ENCODE measurements at places on chromosomes 4 and X.

- no peak for DNase-seq
These were observed 225.9 kb upstream of the CASK start for GRCh38 chrX:42149281-42149680.

- DNase-seq: no peak
These were observed 16.1 kb upstream of the TASL start for GRCh38 chrX:30593440-30594200.

GRCh38 chr4:147736458-147736857 lies 4.6 kb downstream of the ARHGAP10 start:
- no peak for DNase-seq

DNA sequence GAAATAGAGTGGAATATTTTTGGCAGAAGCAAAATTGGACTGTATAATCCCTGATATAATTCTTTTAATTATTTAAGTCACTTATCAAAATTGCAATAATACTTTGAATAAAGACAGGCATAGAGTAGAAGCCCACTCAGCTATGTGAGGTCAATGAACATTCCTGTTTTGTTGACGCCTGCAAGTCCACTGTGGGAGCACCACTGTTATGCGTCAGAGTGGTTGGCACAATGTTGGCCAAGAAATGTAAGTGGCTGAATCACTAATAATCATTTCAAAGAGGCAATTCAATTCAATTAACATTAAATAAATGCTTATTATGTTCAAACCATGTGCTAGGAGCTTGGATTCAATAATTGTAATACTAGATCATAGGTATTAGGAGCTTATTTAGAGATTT lies 221.0 kb downstream of the SPCS3 start:
- DNase-seq: no peak

- no peak for DNase-seq
These were observed 123.9 kb downstream of the UCHL1 start for GRCh38 chr4:41380511-41381157.

GRCh38 chr4:113469023-113469390 lies 292.5 kb downstream of the CAMK2D start:
- no peak for DNase-seq

GRCh38 chr4:123478859-123479345 lies 82.3 kb downstream of the SPRY1 start:
- DNase-seq: no peak

DNA sequence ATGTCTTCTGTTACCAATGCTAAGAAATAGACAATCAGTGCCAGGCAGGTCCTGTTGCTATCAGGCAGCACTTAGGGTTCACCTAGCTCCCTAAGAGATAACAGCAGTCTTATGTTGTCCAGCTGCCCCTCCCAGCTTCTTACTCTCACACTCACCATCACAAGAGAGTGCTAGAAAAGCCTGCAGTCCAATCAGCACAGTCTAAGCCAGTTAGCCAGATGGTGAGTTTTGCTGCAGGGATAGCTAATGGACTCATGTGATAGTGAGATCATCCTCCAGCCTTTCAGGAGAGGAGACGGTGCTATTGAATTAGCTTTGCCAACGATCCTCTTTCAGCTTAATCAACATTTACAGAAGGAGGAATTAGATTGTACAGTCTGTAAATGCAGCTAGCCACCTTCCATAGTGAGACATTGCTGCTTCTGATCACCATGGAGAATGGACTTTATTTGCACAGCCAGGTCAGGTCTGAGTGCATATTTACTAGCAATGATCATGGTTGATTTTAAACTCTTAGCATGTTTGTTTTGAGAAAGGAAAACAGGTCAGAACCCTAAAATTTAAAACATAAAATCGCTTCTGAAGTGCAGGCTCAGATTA lies 438.3 kb downstream of the CENPC start:
- no peak for DNase-seq

DNA sequence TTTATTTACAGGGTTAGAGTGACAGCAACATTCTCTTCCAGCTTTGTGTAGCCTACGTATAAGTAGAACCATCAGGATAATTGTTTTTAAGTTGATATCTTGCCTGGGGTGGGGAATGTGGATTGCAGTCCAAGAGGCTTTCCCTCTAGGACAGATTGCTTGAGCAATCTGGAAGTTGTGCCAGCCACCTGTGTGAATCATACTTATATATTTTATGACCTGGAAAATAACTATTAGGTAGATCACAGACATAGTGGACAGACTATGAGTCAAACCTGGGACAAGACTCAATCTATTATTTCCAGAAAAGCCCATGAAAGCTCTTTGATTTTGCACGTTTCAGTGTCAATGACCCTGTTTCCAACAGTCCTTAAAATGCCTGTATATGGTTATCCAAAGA lies 98.9 kb downstream of the TLL1 start:
- DNase-seq: no peak

- no peak for DNase-seq
These were observed 20.4 kb upstream of the TENM3 start for GRCh38 chr4:182222766-182223165.

DNA sequence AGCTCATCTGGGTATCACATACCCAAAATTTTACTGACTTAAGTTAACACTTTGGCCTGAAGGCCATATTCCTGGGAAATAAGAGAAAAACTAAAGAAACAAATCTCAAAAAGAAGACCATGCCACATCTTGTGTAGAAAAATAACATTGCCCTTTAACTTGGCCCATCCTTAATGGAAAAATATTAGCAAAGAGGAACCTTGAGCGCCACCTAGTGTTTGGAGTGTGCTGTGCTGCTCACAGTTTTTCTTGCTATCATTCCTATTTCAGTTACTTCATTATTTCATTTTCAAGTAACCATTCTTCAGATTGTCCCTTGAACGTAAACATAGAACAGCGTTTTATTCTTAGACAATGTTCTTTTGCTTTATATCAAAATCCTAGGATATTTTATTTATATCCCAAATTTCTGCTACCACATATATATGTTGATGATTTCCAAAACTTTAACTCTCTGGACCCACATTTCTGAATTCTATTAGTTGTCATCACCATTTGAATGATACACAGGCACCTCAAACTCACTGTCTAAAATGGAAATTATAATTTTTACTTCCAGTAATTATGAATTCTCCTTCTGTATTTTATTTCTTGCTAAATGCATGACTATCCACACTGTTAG lies 999.0 kb upstream of the ADGRL3 start:
- DNase-seq: no peak

DNA sequence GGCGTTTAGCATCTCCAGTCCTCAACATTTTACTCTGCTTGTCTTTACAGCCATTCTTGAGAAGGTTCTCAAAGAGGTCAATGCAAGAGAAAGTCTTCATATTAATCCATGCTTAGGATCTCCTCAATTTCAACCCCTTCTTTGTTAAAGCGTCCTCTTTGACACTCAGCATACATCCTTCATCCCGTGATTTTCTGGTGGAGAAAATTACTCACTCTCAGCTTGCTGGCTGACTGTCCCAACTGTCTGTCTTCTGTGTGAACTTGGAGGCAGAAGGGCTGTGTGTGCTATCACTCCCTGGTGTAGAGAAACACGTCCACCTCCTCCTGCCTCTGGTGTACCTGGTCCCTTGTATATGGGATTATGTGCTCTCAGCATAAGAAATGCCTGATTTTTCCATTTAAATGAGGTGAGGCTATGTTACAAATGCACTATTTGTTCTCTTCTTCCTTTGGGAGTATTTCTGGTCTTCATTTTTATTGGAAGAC lies 57.8 kb downstream of the GALNT7 start:
- DNase-seq: no peak

- no peak for DNase-seq
These were observed 37.7 kb upstream of the NUDT6 start for GRCh38 chr4:122959981-122960610.

GRCh38 chr4:54090804-54091623 lies 8.9 kb upstream of the GSX2 start:
- no peak for DNase-seq

DNA sequence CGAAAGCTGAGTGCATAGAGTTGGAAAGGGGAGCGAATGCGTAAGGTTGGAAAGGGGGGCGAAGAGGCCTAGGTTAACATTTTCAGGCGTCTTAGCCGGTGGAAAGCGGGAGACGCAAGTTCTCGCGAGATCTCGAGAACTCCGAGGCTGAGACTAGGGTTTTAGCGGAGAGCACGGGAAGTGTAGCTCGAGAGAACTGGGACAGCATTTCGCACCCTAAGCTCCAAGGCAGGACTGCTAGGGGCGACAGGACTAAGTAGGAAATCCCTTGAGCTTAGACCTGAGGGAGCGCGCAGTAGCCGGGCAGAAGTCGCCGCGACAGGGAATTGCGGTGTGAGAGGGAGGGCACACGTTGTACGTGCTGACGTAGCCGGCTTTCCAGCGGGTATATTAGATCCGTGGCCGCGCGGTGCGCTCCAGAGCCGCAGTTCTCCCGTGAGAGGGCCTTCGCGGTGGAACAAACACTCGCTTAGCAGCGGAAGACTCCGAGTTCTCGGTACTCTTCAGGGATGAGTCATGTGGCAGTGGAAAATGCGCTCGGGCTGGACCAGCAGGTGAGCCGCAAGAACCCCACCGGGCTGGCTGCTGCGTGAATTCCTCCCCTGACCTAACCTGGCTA lies at the start of gene DDX3X:
DDX3X (plus strand) TSS at position 419 of the 619 bp plus-strand sequence; CDS start at position 510, 91 bp downstream.
- DNase-seq: peak; percentile 87

DNA sequence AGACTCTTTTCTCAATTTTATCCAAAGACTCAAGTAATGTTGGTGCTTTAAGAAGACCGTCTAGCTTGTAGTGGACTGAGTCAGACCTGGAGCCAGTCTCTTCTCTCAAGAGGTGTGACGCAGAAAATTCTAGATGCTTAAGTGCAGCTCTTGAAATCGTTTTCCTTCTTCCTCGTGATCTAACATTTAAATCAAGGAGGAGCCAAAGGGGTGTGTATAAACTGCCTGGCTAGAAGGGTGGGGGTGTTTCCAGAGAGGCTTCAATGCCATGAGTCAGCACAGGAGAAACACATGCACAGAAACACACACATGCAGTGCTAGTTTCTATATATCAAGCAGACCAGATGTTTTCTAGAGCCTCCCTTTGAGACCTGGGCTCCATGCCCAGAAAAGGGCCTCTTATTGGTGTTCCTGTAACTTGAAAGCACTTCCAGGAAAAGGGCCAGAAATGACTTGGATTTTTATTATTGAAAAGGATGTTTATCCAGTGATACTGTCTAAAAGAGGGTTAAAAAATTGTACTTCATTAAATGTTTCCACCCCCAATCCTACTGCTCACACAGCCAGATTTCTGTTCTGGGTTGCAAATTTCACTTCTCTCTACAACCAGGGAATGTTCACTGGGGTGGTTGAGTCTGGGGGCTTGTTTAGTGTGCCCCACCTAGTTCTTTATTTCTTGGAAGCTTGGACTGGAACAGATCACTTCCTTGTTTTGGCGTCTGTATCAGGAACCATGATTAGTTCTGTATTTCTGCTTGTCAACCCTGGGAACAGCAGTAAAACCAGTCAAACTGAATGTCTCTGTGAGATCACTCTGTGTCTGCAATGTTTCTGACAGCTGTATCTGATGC lies at the start of gene CLIC2:
CLIC2 (minus strand) TSS at position 129 of the 851 bp plus-strand sequence. CDS start 187 bp downstream, outside the sequence.
- DNase-seq: no peak

DNA sequence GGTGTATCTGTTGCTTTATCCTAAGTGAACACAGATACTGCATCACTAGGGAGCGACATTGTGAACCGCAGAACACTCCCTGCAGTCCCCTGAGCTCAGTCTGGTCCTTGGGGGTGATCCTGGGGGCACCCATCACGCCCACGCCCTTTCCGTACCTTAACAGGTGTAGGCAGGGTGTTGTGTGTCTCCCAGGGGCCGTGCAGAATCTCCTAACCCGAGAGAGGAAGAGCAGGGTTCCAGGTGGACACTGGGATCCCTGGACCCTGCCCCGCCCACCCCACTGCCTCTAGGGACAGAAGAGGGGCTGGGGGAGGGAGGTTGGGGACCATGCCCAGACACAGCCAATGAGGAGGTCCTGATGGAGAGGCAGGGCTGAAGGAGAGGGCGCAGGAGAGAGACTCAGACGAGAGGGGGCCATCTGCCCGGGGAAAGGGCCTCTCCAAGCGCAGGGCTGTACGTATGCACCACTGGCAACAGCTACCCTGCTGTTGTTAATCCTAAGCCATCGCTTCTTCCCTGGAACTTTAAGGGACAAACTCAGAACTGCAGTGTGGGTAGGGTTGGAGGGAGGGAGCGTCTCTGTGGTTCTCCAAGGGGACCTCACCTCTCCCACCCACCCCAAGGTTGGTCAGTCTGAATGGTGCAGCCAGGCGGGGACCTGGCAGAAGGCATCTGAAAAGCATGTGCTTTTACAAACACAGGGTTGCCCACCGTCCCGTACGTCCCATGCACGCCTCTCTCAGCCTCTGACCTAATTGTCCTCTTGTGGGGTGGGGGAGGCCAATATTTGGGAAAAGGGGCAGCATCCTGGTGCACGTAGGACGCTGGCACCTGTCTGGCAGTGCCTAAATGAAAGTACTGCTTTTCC lies 2.5 kb downstream of the P2RY8 start:
- peak; percentile 25 for DNase-seq

GRCh38 chrX:49191574-49192011 lies 5.4 kb upstream of the PRICKLE3 start:
- DNase-seq: no peak

- DNase-seq: no peak
These were observed 64.8 kb upstream of the NR0B1 start for GRCh38 chrX:30373951-30374350.

DNA sequence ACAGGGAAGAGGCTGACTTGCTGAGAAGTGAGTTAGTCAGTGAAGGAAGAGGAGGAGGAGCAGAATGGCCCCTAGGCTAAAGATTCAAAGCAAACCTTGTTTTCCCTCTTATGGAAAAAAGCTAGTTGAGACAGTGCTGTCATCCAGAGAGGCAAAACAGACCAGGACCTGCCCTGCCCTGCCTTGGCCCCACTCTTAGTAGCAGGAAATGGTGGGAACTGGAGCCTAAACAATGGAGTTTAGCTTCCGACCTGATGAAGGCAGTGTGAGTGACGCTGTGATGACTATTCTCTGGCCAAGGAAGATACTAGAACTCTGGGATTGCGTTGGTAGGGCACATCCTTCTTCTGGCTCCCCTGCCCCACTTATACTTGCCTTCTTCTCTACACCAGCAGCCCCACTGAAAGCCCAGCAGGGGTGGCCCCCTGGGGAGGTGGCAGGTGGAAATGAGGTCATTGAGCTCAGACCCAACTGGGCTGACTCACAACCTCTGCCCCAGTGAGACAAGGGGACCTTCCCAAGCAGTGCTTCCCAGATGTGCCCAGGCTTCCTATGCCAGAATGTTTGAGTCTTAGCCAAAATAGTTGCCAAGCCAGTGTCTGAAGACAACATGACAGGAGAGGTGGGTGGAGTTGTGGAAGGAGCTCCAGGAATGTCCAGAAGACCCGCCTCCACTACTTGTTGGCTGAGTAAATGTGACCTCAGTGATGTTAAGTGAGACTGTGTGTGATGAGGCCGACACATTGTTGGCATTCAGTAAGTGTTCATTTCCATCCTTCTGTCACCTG lies 38.8 kb downstream of the MSN start:
- DNase-seq: peak; percentile 40

DNA sequence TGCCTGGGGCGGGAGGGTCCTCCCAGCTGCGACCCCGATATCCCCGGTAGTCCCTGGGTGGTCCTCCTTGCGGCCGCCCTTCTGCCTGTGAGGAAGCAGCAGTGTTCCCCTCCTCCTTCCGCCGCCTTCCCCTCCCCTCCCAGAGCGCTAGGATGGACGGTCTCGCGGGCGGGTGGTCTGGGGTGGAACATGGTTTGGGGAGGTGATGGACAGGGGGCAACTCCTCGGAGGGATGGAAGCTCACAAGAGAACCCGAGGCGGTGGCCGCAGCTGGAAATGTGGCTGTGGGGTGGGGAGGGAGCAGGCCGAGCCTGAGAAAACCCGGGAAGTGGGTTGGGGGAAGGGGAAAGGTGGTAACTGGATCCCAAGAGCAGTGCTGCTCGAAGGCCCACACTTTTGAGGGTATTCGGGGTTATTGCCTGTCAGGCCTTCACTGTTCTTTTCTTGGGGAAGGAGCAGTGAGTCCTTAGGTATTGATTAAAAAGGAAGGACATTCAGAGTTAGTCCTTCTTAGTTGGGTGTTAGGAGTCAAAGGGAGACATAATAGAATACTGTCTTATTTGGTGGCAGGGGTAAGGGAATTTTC lies 581 bp downstream of the UBE2K start:
- peak; percentile 34 for DNase-seq
